ENCODE measurements at places on chromosomes 2 and 18.
A peak's percentile ranks its signal among the peaks of the same experiment; 100 is the strongest.

- ATAC-seq, result peak; percentile 60
These were observed 178.7 kb downstream of the CLIP4 start for GRCh38 chr2:29293830-29294438.

GRCh38 chr2:217650716-217651360, 352.0 kb downstream of the TNS1 start:
- peak; percentile 51 for ATAC-seq

DNA sequence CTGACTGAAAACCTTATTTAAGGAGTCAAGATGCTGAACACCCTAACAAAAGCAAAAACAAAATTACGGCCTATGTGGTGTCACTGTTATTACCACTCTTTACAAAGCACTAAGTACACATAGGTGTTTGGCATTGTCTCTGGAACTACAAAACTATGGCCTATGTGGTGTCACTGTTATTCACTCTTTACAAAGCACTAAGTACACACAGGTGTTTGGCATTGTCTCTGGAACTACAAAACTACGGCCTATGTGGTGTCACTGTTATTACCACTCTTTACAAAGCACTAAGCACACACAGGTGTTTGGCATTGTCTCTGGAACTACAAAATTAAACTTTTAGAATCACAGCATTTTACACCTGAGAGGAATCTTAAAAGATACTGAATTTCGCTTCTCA, 47.4 kb downstream of the SLC35F5 start:
- ATAC-seq, result no peak

GRCh38 chr2:231361701-231362554, 33.6 kb upstream of the B3GNT7 start:
- ATAC-seq, result no peak

DNA sequence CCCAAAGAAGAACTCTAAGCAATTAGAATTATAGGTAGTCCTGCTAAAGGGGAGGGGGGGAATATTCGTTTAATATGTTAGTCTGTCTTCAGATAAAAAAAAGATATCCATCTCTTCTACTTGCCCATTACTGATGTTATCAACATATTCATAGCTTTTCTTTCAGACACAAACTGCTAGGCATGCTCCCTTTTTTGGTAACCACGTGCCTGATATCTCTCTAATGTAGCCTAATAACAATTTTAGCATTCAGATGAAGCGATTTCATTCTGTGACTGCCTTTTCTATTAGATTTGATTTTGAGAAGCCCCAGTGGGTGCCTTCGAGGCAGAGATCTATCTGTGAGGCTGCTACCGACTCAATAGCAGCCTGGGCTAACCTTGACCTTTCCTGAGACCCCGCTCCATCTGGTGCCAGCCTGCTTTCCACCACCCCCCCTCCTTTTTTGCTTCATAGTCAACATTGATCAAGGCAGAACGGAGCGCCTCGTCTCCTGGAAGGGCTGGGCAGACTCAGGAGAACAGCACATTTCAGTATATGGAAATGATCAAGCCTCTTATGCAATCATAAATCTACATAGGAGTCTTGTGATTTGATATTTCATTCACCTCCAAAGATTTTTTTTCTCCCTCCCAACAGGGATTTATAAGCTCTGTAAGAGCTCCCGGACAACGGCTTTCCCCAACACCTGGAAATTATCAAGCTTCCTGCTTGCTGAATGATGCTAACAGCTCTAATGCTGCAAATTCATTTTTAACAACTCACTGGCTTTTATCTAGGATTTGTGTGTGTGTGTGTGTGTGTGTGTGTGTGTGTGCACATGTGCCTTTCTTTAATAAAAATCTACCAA, 14.7 kb upstream of the BCL11A start:
- ATAC-seq, result no peak

DNA sequence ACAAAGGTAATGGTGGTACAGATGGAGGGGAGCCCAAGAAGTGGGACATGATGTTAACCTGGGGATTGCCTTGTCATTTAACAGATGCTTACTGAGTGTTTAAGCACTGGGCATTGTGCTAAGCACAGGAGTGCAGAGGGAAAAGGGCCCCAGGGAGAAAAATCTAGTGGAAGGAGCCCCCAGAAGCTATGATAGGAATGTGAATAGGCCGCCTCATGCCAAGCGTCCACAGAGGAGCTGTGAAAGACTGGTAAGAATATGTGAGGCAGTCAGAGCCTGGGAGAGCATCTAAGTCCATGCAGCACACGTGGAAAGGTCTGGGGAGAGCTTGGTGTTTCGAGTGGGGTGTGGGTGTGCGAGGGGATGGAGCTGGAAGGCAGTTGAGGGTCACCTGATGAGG, 5.5 kb downstream of the ZNF532 start:
- ATAC-seq, result no peak

DNA sequence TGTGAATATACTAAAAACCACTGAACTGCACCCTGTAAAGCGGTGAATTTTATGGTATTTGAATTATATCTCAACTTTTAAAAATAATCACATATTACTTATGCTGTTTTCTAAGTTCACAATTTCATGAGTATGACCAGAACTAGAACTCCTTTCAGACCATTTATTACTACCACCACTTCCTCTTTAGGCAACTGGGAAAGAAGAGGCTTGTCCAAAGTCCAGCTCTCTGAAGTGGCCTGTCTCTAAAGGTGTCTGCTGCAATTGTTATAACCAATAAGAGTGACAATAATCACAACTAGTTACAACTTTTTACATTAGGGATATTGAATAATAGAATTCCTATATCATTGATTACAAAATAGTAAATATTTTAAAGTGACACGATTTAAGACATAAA, 267.9 kb upstream of the PIK3C3 start:
- no peak for ATAC-seq

GRCh38 chr2:178892751-178893625, 85.8 kb upstream of the TTN start:
- ATAC-seq, result no peak

GRCh38 chr18:12034241-12035100, 53.2 kb downstream of the IMPA2 start:
- ATAC-seq, result no peak

GRCh38 chr2:151403914-151404313, 5.8 kb upstream of the RIF1 start:
- no peak for ATAC-seq

GRCh38 chr2:239695106-239695727, 294.4 kb upstream of the HDAC4 start:
- no peak for ATAC-seq

DNA sequence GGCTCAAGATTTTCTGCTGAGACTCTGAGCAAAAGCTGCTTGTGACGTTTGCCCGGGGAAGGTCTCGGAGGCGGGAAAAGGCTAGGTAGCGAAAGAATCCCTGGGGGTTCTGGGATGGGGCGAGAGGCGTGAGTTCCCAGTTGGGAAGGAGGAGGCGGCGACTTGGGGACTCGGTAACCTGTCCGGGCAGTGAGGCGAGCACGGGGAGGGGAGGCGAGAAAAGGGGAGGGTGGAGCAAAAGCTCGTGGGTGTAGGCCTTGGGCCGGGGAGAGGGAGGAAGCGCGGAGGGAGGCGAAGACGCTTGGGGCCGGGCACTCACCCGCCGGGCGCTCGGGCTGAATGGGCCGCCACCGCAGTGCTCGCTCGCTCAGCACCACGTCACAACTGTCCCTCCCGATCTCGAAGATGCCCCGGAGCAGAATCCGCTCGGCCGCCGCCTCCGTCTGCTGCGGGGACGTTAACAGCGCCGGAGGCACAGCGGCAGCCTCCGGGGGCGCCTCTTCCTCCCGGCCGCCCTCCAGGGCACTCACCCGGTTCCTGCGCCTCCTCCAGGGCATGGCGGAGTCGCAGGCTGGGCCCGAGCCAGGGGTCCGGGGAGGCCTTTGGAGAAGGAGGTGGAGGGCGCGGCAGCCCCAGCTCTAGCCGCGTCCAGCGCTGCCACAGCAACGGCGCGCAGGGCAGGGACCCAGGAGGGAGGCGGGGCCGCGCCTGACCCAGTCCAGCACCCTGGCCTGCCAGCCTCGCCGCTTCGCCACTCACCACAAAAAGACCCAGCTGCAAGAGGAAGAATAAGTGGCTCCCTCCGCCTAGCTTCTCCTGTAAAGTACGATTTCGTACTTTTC, at the start of gene CERKL:
Gene CERKL, minus strand, starts transcription at position 656 of the 842 bp plus-strand sequence. Its CDS starts 99 bp downstream, at position 557.
- ATAC-seq, result peak; percentile 64

DNA sequence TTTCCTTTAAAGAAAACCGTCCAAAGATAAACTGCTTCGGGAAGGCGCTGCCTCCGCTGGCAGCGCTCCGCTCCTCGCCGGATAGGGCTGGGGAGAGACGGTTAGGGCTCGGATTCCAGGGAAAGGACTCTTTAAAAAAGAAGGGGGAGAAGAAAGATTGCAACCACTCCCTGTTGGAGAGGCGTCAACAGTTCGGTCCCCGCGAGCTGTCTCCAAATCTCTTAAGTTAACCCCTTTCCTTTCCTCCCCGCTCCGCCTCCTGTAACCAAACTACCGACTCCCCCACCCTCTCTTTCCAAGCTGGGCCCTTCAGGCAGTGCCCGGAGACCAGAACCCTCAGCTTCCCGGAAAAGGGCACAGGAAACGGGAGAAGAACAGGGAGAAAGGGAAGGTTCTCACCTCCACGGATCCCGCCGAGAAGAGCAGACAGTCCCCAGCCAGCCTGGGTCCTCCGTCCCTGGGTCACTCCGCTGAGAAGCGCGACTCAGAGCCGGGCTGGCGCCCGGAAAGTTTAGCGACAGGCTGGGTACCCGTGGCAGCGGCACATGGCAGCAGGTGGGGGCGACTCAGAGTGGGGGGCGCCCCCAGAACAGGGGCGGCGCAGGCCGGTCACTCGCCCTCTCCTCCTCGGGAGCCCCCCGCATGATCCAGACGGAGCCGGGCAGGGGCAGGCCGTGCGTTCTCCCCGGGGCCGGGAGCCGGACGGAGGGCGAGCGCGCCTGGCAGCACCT, 675 bp downstream of the FZD5 start:
- ATAC-seq, result peak; percentile 14

DNA sequence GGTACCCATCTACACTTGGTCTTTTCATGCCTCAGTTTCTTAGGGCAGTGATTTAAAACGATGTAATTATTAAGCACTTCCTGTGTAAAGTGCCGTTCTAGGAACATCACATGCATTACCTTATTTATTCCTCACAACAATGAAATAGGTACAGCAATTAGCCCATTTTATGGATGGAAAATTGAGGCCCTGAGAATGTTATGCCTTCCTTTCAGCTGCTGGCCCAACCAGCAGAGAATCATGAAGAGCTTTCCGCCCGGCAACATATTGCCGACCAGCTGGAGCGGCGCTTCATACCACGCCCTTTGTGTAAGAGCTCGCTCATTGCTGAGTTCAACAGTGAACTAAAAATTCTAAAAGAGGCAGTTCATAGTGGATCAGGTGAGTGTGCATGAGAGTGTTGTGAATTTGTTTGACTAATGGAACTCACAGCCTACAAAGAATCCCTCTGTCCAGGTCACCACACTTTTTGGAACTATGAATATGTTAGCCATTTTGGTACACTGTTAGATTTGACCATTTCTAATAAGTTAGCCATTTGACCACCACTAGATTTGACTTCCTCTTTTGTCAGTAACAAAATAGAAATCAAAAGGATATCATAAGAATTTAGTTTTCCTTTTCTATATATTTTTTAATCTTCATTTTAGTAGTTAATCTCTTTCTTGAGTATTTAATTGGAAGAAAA, 25.6 kb upstream of the RPE start:
- peak; percentile 33 for ATAC-seq

DNA sequence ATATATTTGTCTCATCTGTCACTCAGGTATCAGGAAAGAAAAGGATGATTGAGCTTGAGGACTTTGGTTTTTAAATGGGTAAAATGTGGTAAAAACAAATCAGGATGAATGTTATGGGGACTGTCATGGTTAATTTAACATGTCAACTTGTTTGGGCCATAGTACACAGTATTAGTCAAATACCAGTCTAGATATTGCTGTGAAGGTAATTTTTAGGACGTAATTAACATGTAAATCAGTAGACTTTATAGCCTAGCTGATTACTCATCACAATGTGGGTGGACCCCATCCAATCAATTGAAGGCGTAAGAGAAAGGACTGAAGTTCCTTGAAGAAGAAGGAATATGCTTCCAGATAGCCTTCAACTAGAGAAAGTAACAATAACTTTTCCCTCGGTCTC, 275.7 kb upstream of the ZNF804A start:
- no peak for ATAC-seq

- ATAC-seq, result peak; percentile 89
These were observed 23.3 kb upstream of the MC5R start for GRCh38 chr18:13800505-13801259.

- no peak for ATAC-seq
These were observed 360.0 kb upstream of the KCNJ3 start for GRCh38 chr2:154338352-154338967.

DNA sequence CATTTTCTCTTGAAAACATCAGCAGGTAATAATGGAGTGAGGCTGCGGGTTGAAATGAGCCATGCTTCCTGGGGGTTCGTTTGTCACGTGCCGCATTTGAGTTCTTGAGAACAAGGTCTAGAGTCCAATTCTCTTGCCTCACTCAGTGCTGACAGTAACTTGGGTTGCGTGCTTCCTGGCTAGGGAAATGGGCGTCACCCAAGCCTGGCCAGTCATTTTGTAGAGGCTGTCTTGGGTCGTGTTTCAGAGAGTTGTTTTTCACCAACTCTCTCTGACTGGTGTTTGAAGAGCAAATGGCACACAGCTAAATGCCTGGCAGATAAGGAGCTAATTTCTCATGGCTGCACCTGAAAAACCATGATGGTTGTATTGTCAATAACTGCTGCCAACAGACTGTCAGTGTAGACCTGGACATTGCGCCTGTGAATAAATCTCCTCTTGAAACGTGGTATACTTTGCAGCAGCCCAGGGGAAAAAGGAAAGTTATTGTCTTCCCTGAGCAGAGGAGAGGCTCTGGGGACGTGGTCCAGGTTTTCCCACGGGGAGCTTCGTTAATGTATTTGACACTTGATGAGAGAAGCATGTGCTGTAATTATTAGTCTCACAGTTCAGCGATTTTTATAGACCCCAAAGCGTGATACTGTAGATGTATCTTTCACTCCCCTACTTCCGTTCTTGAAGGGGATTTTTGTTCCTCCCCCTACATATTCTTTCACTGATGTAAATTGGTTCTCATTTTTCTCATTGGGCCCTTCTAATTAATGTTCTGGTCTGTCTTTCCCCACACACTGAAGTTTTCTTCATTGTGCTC, 196.0 kb downstream of the FHOD3 start:
- no peak for ATAC-seq

- no peak for ATAC-seq
These were observed 5.1 kb upstream of the MALT1 start for GRCh38 chr18:58666176-58666575.

- ATAC-seq, result no peak
These were observed 110.3 kb upstream of the ST6GAL2 start for GRCh38 chr2:106996171-106996769.

Data from esophagus mucosa (tissue), 1 donor.